Pulmonary artery endothelial cell (primary cell): ENCODE measurements at places on chromosomes 13 and 19. TPM values are rescaled to one million over a fixed set of nuclear protein-coding genes. Genes with fewer than 3 reads are reported as not detected.

Gene CRX
- not detected in 2 replicates for total RNA-seq

Gene PSG2
- total RNA-seq = not detected in 2 replicates

Gene CDC42EP5
- 30.2 and 35.7 TPM in 2 replicates for total RNA-seq

DNA sequence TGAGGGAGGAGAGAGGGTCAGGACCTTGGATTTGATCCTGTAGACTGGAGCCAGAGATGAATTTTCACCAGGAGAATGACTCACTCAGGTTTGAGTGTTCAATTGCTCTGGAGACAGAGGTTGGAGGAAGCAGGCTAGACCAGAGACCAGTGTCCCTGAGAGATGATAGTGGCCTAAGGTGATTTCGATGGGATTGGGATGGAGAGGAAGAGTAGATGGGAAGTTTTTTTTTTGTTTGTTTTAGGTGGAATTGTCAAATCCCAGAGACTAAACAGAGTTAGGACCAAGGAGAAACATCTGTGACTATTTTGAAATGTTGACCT lies 2.3 kb downstream of the CEBPG start:
- DNase-seq = no peak

- DNase-seq = no peak
These were observed 31.8 kb downstream of the ZNF787 start for GRCh38 chr19:56089344-56089743.

GRCh38 chr13:113552079-113552478 lies 32.5 kb upstream of the TFDP1 start:
- DNase-seq = no peak

- no peak for DNase-seq
These were observed 86.5 kb upstream of the FBXL3 start for GRCh38 chr13:77113496-77113895.

GRCh38 chr13:40518481-40518882 lies 148.0 kb downstream of the FOXO1 start:
- no peak for DNase-seq

GRCh38 chr19:35083691-35084508 lies 31.7 kb upstream of the FXYD3 start:
- no peak for DNase-seq

GRCh38 chr19:9627856-9628255 lies 6.8 kb upstream of the ZNF561 start:
- DNase-seq = no peak
